ENCODE measurements at places on chromosomes 5 and 9.

GRCh38 chr5:1211701-1212100 is 10.3 kb downstream of the SLC6A19 start:
- no peak for DNase-seq

GRCh38 chr9:78612091-78612490 is 315.2 kb downstream of the PSAT1 start:
- no peak for DNase-seq

- no peak for DNase-seq
These were observed 24.6 kb downstream of the LOX start for GRCh38 chr5:122053181-122054109.

DNA sequence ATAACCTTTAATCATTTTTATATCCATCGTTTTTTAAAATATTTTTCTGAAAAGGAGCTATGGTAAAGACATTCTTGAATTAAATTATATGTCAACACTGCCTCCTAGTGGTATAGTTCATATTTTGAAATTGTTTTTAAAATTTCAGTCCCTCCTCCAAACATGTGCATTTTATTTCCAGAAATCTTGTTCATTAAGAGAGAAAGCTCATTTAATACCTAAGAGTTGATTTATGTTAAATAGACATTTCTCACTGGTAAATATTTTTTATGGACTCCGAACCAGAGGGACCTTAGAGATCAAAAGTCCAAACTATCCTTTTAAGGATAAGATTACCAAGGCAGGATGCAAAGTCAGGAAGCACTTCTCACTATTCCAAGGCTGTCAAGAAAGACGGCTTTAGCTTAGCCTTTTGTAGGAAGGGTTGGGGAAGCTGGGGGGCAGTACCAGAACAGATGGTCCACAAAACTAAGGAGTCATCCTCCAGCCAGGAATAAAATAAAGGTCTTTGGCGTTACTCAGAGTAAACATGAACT is 21.6 kb downstream of the BHMT start:
- DNase-seq: peak; percentile 5

DNA sequence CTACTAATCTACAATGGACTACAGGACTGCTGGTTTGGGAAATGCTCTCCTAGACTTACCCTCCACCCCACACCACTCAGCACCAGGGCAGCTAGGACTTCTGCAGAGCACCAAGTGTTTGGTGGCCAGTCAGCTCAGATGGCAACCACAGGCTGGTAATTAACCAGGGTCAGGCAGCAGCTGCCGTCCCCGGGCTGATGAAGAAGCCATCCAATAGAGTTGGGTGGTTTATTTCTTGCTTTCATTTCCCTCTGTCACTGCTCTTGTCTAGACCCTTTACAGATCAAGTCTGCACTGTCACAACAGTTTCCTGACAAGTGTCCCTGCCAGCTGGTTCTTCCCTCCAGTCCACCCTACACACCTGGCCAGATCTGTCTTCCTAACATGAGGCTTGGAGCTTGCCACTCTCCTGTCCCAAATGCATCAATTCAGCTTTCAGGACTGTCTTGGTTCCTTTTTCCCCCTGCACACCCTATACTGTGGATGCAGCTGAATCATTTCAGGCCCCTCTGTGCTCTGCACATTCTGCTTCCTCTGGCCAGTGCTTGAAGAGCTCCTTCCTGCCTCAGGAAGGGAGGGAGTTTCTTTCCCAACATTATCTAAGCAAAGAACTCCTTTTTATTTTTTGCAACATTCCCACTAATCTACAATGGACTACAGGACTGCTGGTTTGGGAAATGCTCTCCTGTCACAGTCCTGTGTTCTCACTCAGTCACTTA is 30.2 kb upstream of the HSPA9 start:
- DNase-seq: peak; percentile 7

DNA sequence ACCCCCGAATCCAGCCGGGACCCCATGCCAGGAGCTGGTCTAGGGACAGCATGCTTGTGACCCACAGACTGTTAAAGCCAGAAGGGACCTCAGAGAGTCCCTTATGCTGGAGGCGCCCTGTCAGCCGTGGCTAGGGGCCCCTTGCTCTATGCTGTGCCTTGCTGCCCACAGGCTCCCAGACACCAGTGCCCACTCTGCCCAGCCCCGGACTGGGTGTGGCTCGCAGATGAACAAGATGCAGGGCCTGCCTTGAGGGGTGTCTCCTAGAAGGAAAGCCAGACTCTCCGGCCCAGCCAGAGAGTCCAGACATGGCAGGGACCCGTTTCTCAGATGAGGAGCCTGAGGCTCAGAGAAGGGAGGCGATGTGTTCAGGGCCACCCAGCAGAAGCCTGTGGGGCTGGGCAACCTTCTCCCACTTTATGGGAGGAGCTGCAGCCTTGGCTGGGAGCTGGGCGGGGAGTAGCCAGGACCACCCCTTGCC is 85.7 kb downstream of the LMX1B start:
- no peak for DNase-seq

GRCh38 chr9:125238915-125239446 is 2.2 kb downstream of the HSPA5 start:
- no peak for DNase-seq

DNA sequence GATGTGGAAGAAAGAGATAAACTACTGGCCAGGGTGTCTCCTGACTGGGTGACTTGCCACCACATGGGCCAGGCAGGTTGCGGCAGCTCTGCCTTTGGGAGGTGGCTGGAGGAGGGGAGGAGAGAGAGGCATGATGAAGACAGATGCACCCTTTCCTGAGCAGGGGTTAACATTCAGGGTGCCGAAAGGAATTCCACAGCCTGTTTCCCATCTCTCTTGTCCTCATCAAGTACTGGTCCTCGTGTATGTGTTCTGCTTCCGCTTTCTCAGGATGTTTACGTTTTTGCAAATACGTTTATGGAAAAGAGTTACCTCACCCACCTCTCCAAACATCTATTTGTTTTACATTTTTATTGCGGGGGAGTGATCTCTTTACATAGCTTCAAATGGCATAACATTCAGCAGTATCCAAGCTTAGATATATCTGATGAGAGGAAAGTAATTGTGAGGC is 73.4 kb downstream of the C9orf85 start:
- no peak for DNase-seq

DNA sequence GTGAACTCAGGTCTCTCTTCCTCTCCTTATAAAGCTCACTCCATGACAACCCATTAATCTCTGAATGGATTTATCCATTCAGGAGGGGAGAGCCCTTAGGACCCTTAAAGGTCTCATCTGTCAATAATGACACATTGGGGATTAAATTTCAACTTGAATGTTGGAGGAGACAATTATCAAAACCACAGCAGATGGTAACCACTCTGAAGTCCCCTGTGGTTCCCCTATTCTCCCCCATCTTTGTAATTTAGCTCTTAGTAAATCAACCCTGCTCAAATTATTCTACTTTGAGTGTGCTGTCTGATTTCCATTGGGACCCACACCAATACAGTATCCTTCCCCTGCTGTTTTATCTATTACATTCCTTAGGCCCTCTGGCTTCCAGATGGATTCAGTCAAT is 72.0 kb upstream of the RAI14 start:
- DNase-seq: no peak

- DNase-seq: no peak
These were observed 379.4 kb downstream of the SEMA5A start for GRCh38 chr5:9166202-9167112.

DNA sequence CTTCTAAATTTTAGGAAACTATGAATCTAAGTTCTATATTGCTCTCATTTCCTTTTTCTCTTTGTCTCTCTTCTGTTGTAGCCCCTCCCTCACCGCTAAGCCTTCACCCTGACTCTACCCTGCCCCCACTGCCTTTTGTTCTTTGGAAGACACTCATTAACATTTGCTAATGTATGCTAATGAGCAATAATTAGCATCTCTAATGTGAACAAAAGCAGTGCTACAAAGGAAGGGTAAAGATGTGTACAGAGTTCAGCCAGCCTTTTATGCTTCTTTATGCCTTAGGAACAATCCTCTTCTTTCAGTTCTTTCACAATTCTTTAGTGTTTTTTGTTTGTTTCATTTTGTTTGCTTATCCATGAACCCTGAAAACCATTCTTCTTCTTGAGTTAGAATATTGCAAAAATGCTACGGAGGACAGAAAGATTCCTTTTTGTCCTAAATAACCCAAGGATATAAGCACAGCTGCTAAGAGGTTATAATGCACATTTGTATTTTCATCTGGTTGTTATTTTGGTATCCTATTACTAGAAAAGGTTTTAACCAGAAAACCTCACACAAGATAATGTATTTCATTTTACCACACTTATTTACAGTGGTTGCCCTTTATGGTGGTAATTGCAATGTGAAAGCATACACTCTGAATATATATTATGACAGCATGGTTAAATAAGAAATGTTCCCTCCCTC is 159.3 kb downstream of the TMC1 start:
- no peak for DNase-seq

- DNase-seq: no peak
These were observed 82.2 kb upstream of the GABRP start for GRCh38 chr5:170701334-170701733.

- no peak for DNase-seq
These were observed 63.8 kb downstream of the EHMT1 start for GRCh38 chr9:137682428-137683105.

DNA sequence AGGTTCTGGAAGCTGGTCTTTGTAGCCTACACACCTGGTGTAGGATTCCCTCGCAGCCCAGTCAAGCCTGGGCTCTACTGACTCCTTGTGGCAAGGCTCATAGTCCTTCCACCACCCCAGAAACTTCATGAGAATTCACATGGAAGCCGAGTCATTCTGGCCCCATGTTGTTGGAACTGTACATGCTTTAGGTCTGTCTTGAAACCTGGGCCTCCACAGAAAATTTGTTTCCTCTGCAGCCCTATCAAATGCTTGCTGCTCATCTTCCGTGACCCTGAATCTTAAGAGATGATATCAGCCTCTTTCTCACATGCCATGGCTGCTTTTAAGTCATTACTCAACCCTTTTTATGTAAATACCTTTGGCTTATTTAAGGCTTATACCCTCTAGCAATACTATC is 113.4 kb upstream of the GRHPR start:
- DNase-seq: no peak

DNA sequence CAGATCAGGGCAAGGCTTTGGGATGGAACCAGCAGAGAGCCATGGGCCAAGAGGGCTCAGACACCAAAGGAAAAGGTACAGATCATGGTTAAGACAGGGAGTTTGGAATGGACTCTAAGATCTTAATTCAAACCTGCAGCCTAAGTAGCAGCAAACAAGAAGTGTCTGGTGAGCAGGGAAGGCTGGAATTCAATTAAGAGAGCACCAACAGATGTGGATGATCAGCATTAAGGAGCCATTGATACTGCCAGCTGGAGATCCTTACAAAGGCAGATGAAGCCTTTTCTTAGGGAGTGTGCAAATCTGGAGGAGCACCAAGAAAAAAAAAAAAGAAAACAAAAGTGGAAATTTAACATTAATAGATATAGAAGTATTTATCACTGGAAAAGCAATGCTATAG is 516.8 kb downstream of the RASEF start:
- no peak for DNase-seq

GRCh38 chr5:21397693-21398092 is 1409.7 kb upstream of the CDH18 start:
- no peak for DNase-seq

DNA sequence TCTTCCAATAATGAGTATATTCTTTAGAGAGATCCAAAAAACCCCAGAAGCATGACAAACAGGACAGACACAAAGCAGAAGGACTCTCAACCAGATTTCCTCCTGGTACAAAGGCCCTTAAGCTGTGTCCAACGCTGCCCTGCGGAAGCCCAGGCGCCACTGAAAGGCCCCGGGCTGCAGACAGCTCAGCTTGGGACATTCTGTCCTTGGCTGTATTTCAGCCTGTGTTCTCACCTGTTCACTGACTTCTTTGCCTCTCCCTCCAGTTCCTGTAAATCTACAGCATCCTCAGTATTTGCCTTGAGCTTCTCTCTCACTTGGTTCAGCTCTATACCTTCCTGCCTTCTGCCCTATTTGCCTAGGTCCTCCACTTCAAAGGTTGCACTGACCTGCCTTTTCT is 96.5 kb downstream of the SH3TC2 start:
- DNase-seq: no peak

- DNase-seq: no peak
These were observed 255.5 kb downstream of the PDE4D start for GRCh38 chr5:59637884-59638580.

DNA sequence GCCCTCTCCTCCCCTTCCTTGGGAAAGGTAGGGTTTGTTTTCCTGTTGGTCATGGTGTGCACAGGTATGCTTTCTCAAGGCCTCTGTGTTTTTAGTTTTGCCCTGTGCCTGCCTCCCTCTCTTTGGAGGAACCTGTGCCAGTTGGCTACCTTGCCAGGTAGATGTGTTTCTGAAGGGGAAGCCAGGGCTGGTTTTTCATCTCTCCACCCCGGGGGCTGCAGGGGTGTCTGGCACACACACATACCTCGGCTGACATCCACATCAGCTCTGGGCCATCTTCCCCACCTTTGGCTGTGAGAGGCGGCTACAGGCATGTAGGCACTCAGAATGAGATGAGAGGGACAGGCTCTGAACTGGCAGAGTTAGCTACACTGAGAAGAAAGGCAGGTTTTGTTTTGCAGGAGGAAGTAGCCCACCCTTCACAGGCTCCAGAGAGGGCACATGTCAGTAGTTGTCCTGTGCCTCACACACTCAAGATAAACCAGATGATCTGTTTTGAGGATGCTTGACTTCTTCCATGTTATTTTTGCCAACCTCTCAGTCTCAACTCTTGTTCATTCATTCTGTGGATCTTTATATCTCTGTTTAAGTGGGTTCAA is 9.7 kb downstream of the RGMB start:
- no peak for DNase-seq

GRCh38 chr9:27248702-27249101 is 48.2 kb downstream of the EQTN start:
- DNase-seq: no peak

DNA sequence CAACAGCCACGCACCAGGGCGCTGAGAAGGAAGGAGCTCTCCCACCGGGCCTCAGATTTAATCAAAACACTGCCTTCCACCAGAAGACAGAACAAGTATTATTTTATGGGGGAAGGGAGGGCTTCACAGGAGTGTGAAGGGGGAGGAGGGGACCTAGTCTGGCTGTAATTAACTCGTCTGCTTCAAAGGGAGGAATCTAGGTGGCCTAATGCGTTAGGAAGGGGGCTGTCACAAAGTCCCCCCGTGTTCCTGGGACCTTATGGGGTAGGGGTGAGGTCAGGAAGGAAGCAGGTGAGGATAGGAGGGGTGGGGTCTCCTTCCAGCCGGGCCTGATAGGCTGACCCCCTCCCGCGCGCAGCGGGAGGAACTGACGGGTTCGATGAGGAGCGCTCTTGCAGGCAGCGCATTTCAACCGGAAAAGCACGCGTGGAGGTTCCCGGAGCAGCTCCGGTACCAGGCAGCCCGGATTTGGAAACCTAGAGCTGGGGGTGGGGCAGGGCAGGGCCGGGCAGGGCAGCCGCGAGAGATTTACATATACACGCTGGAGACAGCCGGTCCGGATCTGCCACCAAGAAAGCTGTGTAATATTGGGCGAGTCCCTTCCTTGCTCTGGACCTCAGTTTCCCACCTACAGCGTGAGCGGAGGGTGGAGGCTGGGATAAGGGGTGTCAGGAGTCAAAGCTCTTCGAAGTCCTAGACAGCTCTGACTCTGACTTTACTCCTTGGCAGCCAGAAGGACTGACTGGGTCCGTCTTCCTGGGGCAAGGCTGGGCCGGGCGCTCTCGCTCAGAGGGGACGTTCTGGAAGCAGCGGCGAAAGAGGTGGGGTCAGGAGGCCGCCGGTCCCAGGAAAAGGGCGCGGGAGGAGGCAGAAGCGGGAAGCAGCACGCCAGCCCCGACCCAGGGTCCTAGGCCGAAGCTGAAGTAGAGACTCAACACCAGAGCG is 1.8 kb downstream of the SHB start:
- peak; percentile 36 for DNase-seq
